ENCODE measurements at places on chromosomes 4 and X.

DNA sequence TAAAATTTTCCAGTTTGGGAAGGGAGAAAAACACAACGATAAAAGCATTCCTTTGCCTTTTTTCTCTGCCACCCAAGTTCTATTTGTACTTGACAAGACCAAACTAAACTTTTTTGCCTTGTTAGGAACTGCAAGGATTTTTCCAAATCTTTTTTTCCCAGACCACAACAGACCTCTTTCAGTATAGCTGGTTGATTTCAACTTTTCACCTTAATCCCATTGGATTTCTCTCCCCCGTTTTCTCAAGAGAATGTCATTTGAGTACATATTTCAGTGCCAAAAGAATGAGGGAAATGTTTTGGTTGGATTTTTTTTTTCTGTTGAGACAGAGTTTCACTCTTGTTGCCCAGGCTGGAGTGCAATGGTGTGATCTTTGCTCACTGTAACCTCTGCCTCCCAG is 18.5 kb upstream of the SGMS2 start:
- no peak for DNase-seq

- no peak for DNase-seq
Measured at GRCh38 chr4:13710246-13710885, 82.8 kb upstream of the BOD1L1 start.

DNA sequence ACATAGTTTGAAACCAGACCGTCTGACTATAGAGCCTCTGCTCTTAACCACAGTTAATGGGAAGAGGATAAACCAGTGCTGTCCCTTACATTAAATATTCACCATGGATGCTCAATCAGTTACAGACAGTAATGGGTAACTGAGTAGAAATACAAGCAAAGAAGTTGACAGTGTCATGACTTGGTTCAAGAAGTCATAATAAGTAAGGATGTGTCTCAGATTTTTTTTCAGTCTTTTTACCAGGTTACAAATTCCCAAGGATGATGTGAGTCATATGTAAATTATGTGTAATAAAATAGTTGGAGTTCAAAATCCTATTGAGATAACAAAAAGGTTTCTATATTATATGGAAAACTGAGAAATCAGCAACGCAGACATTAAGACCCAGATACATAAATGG is 31.1 kb downstream of the ZCCHC4 start:
- no peak for DNase-seq

- no peak for DNase-seq
Measured at GRCh38 chr4:119841361-119841760, 212.8 kb upstream of the PDE5A start.

DNA sequence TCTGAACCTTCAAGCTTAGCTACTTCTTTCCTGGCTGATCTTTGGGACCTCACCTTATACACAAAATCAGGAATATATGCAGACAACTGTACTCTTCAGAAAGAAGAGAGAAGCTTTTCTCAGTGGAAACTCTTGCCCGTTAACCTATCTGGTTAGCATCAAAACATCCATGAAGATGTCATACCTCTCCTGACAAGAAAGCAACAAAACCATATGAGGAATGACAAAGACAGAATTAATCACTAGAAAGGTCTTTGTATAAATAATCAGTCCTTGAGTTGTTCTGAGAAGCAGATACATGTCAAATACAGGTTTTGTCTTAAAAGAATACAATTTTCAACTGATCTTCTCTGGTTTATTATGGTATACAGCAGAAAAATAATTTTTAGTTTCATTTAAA is 130.8 kb downstream of the FAT4 start:
- no peak for DNase-seq

GRCh38 chrX:38151441-38151840 is 69.2 kb downstream of the SRPX start:
- no peak for DNase-seq

GRCh38 chr4:102352781-102353180 is 7.5 kb upstream of the SLC39A8 start:
- no peak for DNase-seq

DNA sequence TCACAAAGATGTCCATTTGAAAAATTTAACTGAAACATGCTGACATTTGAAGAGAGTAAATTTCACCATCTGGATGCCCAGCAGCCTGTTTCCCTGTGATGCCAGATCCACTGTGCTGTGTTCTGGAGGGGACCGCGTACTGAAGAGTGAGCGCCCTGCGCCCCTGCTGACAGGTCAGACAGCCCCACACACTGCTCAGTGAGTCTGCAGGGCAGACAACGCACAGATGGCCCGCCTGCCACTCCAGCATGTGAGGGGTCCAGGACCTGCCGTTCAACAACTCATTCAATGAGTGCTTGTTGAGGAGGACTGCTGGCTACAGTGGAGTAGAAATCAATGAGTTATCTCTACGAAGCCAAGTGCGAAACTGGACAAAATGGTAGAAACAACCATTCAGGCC is 49.2 kb downstream of the FGFRL1 start:
- DNase-seq: no peak

- no peak for DNase-seq
Measured at GRCh38 chrX:18031726-18032375, 170.8 kb upstream of the RAI2 start.

GRCh38 chr4:152539556-152540292 is 3.8 kb upstream of the FBXW7 start:
- no peak for DNase-seq

DNA sequence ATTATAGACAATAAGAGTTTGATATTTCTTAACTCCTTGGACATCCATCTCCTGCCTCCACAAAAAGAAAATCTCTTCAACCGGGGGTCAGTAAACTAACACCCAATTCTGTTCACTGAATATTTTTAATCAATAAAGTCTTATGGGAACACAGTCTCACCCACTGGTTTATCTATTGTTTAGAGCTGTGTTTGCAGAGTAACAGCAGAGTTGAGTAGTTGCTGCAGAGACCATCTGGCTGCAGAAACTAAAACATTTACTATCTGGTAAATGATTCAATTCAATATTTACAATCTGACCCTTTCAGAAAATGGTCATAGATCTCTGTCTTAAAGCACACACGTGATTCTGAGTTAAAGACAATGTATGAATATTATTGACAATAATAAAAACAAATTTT is 94.0 kb downstream of the TMA16 start:
- DNase-seq: no peak

GRCh38 chr4:80112236-80112635 is 39.2 kb upstream of the ANTXR2 start:
- DNase-seq: no peak

GRCh38 chr4:7255488-7255881 is 63.1 kb downstream of the SORCS2 start:
- no peak for DNase-seq

DNA sequence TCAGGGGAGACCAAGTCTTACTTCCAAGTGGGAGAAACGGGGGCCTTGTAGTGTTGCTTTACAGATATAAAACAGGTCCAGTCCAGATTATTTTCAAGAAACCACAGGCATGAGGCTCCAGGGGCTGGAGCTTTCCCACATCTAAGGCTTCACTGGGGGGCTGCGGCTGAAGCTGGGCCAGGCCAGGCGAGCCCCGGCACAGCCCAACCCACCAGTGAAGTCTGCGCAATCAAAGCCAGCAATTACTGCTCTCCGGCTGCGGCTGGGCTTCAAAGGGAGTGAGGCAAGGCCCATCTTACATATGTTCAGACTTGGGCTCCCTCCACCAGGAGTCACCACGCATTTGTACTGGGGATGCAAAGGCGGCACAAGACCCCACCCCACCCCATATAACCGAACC is 61.7 kb downstream of the HADH start:
- no peak for DNase-seq

DNA sequence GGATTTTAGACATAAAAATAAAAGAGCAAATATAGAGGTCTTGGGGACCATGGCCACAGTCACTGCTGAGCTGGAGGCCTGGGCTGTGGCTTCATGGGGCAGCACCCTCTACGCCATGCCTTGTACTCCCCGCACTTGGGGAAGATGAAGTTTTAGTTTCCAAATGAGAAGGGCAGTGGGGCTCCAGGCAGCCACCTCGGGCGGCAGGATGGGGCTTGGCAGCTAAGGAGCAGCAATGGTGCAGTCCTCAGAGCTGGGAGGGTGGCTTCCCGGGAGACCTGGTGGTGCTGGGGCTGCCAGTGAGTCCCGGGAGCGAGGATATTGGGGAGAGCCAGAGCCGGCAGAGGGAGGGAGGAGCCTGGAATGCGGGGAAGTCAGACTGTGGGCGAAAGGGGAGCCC is 2.4 kb downstream of the CXCR3 start:
- DNase-seq: no peak

DNA sequence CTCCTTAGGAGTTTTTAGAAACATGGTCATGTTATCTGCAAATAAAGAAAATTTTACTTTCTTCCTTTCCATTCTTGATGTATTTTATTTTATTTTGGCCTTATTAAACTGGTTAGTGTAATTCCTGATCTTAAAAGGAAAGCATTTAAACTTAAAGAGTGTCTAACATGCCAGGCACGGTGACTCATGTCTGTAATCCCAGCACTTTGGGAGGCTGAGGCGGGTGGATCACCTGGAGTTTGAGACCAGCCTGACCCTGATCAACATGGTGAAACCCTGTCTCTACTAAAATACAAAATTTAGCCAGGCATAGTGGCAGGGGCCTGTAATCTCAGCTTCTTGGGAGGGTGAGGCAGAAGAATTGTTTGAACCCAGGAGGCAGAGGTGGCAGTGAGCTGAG is 281.3 kb downstream of the PTTG2 start:
- no peak for DNase-seq

DNA sequence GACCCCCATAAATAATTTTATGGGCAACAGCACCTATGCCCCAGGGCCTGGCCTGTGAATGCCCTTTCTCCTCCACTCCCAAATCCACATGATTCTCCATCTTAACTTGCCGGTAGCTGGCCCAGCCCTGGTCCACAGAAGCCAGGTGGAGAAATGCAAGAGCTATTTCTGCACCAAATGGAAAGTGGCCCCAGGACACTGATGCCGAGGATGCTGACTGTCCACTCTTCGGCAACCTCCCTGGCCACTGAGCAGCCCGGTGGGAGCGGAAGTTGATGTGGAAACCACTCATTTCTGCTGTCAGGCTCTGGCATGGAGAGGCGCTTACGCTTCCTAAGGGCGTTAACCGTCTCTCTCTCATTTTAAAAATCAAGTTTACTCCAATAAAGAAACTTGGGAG is 58.8 kb downstream of the JAKMIP1 start:
- DNase-seq: no peak

- no peak for DNase-seq
Measured at GRCh38 chr4:153757407-153757806, 2.4 kb downstream of the RNF175 start.

DNA sequence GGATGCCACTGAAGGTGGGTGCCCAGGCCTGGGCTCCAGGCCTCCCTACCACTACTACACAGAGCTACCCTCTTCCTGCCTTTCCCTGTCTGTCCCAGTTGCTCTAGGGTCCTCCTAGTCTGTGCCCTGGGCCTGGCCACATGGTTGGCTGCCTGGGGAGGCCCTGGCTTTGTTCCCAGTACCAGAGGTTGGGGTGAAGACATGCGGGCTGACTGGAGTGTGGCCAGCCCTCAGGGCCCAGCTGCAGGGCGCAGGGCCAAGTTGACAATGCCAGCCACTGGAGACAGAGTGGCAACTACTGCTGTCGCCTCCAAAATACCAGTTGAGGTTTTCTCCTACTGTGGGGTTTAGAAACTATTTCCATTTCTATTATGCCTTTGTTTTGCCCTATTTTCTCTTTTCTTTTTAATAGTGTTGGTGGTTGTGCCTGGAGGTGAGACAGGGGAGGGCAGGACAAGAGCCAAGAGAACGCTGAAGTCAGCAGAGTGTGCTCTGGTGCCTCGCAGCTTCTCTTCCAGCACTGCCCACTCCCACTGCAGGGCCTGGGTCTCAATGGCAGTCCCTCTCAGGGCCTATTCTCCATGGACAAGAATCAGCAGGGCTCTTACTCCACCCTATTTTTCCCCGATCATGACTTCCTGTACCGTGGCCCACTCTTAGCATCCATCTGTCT is 32.2 kb upstream of the XPNPEP2 start:
- no peak for DNase-seq

GRCh38 chrX:68443155-68443868 is 10.0 kb upstream of the OPHN1 start:
- peak; percentile 33 for DNase-seq

DNA sequence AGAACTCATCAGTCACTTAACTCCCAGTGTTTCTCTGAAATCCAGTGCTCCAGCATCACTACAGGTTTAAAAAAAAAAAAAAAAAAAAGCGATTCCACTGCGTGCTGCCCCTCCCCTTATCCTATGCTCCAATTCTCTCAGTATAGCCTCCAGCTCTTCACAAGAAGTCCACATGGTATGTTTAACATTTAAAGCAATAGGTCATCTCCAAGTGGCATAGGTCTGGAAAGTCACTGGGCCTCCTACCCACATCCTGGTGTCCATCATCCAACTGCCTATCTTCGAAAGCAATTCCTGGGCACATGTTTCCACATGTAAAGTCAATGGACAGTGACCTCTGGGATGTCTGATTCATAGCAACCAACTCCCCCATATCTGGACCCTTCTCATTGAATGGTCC is 66.5 kb upstream of the MAP3K15 start:
- no peak for DNase-seq

DNA sequence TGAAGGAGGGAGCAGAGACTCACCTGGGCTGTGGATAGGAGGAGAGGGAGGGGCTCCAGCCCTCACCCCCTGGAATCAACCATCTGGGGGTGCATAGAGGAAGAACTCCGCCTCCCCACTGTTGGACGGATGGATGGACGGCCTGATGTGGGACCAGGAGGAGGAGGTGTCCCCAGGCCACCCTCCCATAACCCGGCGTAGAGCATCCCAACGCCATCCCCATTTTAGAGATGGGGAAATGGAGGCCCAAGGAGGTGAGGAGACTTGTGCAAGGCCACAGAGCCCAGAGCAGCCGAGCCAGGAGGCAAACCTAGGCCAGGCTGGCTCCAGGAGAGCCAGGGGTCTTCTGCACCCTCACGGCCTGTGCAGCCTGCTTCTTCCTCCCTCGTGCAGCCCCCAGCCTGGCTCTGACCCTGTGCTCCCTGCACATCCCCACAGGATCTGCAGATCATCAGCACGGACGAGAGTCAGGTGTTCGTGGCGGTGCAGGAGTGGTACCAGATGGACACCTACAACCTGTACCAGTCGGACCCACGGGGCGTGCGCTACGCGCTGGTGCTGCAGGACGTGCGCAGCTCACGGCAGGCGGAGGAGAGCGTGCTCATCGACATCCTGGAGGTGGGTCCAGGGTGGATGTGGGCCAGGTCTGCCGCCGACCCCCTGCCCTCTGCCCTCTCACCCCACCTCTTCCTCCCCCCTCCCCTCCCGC is 241.0 kb upstream of the PSAPL1 start:
- no peak for DNase-seq

DNA sequence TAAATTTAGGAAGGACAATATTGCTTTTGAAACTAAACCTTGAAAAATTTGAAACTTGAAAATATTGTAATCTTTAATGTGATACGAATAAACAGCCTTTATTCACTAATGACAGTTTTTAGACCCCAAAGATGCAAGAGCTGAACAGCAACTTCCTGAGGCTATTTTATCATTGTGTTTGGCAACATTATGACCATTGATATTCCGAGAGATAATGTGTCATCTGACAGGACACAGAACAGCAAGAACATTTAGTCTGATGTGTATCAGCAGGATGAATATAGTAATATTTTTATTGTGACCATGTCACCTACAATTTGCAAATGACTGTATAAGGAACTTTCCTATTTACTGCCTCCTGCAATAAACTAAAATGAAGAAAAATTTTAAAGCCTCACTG is 316.0 kb downstream of the ADAM29 start:
- no peak for DNase-seq

GRCh38 chr4:115090483-115091075 is 22.8 kb downstream of the NDST4 start:
- DNase-seq: no peak

- DNase-seq: no peak
Measured at GRCh38 chr4:149885896-149886295, 70.3 kb upstream of the IQCM start.

All from activated CD4-positive, alpha-beta T cell treated with anti-CD3 and anti-CD28 coated beads, Interleukin-2, amount 10 ng/mL, durations not matched to agents 7 days and 5 days (primary cell).